CD4-positive, alpha-beta T cell (primary cell): ENCODE measurements at places on chromosomes 1 and 21. TPM values are rescaled to one million over a fixed set of nuclear protein-coding genes. Genes with fewer than 3 reads are reported as not detected.

GRCh38 chr1:73766786-73767348, 431.1 kb downstream of the LRRIQ3 start:
- DNase-seq: no peak
- H3K4me1 ChIP-seq: no peaks in the 10 kb centered on the region
- H3K27ac ChIP-seq: no peak overlapping the region
- no peaks in the 10 kb centered on the region for H3K27me3 ChIP-seq
- H3K4me3 ChIP-seq: no peak overlapping the region
- no peaks in the 10 kb centered on the region for H3K36me3 ChIP-seq

DNA sequence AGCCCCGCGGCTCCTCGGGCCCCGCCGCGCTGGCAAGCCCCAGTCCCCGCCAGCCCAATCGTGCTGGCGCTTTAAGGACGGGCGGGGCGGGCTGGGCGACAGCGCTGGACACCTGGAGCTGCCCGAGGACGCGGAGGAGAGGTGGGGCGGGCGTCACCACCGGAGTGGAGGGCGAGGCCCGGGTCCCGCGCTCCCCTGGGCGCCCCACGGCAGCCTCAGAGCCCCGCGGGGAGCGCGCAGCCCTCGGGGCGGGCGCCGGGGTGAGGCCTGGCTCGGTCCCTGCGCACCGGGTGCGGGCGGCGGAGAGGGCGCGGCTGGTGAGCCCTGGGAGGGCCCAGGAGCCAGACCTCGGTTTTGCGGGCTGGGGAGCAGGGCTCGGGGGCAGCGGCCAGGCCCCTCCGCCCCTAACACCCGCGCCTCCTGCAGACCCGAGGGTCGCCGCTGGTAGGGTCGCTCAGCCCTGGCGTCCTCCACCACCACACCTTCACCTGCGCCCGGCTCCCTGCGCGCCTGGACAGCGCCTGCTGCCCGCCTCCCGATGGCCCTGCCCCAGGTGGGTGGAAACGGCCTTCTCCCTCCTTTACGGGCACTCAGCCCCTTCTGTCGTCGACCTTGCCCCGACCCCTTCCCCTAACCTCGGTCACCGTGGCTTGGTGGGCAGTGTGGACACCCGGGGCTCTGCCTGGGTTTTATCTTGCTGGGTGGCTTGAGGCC, at the start of gene TMEM61:
TMEM61 (plus strand) TSS at position 101 of the 714 bp plus-strand sequence; CDS start at position 539, 438 bp downstream.
- no peak for DNase-seq
- H3K27me3 ChIP-seq: peaks cover 32% of the 10 kb centered on the region
- H3K4me1 ChIP-seq: no peaks in the 10 kb centered on the region
- H3K36me3 ChIP-seq: no peaks in the 10 kb centered on the region
- H3K27ac ChIP-seq: no peak within 1 kb of the TSS

- no peak overlapping the region for H3K27ac ChIP-seq
- H3K27me3 ChIP-seq: no peaks in the 10 kb centered on the region
- peaks cover 9% of the 10 kb centered on the region for H3K4me1 ChIP-seq
- peaks cover 42% of the 10 kb centered on the region for H3K36me3 ChIP-seq
- H3K4me3 ChIP-seq: no peak overlapping the region
Measured at GRCh38 chr1:17004466-17005364, 7.0 kb downstream of the ATP13A2 start.

- no peak overlapping the region for H3K27ac ChIP-seq
- peaks cover 36% of the 10 kb centered on the region for H3K27me3 ChIP-seq
- DNase-seq: no peak
- H3K4me3 ChIP-seq: no peak overlapping the region
- peaks cover 26% of the 10 kb centered on the region for H3K4me1 ChIP-seq
Measured at GRCh38 chr1:32873484-32873883, 2.8 kb upstream of the FNDC5 start.

DNA sequence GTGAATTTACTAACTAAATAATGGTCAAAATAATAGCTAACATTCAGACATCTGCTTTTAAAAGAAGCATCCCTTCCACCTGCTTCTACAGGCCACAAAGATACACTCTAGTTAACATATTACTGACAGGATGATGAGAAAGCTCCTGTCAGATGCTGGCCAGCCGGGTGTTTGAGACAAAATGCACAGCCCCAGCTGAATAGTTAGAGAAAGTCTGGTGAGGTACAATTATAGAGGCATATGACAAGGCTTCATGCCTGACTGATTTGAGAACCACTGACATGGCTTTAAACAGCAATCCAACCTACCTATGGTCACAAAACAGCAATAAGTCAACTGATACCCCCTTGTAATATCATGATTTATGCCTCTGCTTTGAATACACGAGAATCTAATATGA, 137.0 kb downstream of the DENND1B start:
- H3K4me3 ChIP-seq: no peak overlapping the region
- peaks cover 29% of the 10 kb centered on the region for H3K36me3 ChIP-seq
- DNase-seq: no peak
- no peaks in the 10 kb centered on the region for H3K4me1 ChIP-seq
- no peaks in the 10 kb centered on the region for H3K27me3 ChIP-seq
- no peak overlapping the region for H3K27ac ChIP-seq

GRCh38 chr1:162390396-162391185, 9.1 kb downstream of the C1orf226 start:
- H3K4me1 ChIP-seq: no peaks in the 10 kb centered on the region
- H3K4me3 ChIP-seq: no peak overlapping the region
- H3K27me3 ChIP-seq: peaks cover 6% of the 10 kb centered on the region

DNA sequence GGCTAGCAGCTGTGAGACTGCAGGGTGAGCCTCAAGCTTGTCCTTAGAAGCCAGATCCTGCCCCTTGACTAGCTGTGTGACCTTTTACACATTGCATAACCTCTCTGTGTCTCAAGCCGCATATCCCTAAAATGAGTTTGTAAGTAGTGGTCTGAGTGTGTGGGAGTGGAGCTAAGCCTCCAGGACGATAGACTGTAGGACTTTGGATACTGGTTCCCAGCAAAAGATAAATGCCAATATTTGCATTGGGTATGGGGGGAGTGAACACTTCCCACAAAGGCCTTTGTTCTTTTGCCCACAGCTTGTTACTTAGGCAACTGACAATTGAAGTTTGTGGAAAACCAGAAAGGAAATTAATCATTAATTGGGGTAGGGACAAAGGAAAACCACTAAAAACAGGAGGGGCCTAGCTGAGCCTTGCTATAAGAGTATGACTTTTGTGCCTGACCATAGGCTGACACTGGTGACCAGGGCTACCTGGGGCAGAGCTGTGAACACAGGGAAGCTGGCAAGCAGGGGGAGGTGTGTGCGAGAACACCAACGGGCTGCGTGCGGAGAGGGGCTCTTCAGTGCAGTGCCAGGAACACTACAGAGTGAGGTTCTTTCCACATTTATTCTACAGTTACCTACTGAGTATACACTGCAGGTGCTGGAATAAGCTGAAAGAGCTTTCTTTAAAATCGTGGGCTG, 102.4 kb upstream of the ETV3 start:
- H3K27ac ChIP-seq: no peak overlapping the region
- H3K27me3 ChIP-seq: peaks cover 8% of the 10 kb centered on the region
- no peak overlapping the region for H3K4me3 ChIP-seq
- H3K36me3 ChIP-seq: no peaks in the 10 kb centered on the region

- H3K27me3 ChIP-seq: no peaks in the 10 kb centered on the region
- no peak overlapping the region for H3K4me3 ChIP-seq
- H3K36me3 ChIP-seq: no peaks in the 10 kb centered on the region
- H3K4me1 ChIP-seq: no peaks in the 10 kb centered on the region
- no peak overlapping the region for H3K27ac ChIP-seq
Measured at GRCh38 chr1:209073879-209074278, 509.6 kb upstream of the CAMK1G start.

DNA sequence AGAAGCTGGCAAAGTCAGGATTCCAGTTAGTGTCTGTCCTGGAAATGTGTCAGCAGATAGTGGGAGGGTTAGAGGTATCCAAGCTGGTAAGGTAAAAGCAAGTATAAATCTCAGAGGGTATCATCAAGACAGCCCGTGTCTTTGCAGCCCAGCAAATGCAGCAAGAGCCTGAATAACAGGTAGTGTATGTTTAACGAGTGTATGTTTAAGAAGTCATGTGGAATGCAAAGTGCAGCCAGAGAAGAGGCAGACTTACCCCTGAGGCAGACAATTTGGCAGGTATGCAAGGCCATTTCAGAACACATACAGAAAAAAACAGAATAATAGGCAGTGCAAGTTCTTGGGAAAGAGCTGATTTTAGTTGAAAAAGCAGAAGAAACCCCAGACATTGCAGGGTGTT, 411.0 kb upstream of the NEGR1 start:
- no peaks in the 10 kb centered on the region for H3K4me1 ChIP-seq
- no peak for DNase-seq
- H3K4me3 ChIP-seq: no peak overlapping the region

DNA sequence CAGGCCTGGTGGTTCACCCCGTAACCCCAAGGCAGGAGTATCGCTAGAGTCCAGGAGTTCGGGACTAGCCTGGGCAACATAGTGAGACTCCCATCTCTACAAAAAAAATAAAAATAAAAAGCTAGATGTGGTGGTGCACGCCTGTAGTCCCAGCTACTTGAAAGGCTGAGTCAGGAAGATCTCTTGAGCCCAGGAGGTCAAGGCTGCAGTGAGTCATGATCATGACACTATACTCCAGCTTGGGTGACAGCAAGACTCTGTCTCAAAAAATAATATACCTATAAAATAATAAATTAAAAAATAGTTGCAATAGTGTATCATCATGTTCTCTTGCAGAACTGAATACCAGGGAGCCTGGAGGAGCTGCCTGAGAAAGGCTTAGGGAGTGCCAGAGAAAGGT, 19.9 kb upstream of the TMEM39B start:
- no peaks in the 10 kb centered on the region for H3K27me3 ChIP-seq
- no peak overlapping the region for H3K27ac ChIP-seq
- no peak for DNase-seq
- no peaks in the 10 kb centered on the region for H3K4me1 ChIP-seq

GPX7 gene
- total RNA-seq: 11.7 TPM

OR2L2 gene
- total RNA-seq: 0.19 TPM
